ENCODE measurements at places on chromosomes 7 and 10. TPM values are rescaled to one million over a fixed set of nuclear protein-coding genes. Genes with fewer than 3 reads are reported as not detected.

The FOXI2 gene
- total RNA-seq = 1.0 TPM

The TAS2R41 gene
- 0.89 TPM for total RNA-seq

The AKR1D1 gene
- 0.68 TPM for total RNA-seq

The CYP2E1 gene
- total RNA-seq = 2.5 TPM

The FAM24B gene
- 34.9 TPM for total RNA-seq

The KAZALD1 gene
- total RNA-seq = 37.1 TPM

Data from motor neuron (in vitro differentiated cells).